CD4-positive, alpha-beta T cell treated with Interleukin-17A for 4 hours (primary cell): ENCODE measurements at places on chromosomes 7 and 10.
A peak's percentile ranks its signal among the peaks of the same experiment; 100 is the strongest.

DNA sequence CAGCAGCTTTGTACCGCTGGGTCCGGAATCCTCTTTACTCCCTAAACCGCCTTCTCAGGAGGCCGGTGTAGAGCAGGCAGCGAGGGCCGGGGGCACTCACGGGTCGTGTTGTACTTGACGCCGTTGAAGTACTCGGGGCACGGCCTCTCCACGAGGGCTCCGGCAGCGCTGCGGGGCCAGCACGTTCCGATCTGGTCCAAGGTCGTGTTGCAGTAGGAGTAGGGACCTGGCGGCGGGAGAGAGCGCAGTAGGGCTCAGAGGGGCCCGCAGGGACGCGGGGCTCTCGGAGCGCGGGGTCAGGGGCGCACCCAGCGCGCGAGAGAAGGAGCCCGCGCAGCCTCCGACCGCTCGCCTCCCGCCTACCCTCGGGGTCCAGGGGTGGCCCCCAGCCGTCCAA is 443 bp downstream of the CRHR2 start:
- peak; percentile 6 for DNase-seq

GRCh38 chr7:105909742-105910141 is 33.3 kb upstream of the ATXN7L1 start:
- no peak for DNase-seq

DNA sequence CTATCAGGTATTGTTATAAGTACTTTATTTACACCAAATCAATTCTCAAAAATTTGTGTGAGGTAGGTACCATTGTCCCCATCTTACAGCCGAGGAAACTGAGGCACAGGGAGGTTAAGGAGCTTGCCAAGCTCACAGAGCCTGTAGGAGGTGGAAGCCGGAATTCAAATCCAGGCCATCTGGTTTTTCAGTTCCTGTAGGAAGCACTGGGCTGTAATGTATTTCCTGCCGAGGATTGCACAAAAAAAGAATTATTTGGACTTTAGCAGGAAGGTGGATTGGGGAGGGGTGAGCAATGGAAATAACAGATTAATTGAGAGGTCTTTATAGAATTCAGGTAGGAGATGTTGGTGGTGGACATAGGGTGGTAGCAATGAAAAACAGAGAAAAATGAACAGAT is 315.3 kb upstream of the AUTS2 start:
- no peak for DNase-seq

DNA sequence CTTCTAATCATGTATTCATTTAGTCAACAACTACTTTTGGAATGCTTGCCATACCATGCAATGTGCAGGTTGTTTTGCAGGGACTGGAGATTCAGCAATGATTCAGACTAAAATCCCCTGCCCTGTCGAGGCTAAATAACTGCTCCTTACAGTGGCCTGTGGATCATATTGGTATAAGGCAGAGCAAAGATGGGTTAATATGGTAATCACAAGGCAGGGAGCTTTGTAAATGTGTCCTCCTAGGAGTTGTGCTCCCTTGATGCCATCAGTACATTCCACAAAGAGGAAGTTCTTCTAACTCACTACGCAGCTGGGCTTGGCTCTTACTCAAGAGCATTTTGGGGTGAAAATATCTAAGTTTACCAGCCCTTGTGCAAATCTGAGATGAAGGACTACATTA is 614 bp upstream of the IFIT2 start:
- DNase-seq = peak; percentile 36

DNA sequence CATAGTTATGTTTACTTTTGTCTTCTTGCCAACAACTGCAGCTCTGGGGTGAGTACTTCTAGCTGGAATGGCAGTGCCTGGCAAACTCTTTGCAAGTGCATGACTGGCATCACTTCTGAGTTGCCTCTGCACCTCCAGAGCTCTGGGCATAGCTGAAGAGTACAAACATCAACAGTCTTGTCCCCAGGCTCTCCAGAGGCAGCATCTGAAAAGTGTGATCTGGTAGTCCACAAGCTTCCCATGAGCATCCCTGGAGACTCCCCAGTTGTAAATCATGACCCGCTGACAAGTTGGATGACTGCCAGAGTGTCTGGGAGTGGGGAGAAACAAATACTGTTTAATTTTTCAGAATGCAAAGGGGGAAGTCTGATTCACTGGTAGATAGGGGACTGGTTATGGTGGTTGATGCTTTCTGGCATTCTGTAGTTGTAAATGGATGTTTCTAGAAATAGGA is 138.9 kb upstream of the CDK13 start:
- no peak for DNase-seq

- no peak for DNase-seq
Measured at GRCh38 chr7:74043523-74043951, 15.6 kb downstream of the ELN start.

GRCh38 chr10:8049865-8050555 is 4.5 kb upstream of the GATA3 start:
- no peak for DNase-seq

GRCh38 chr10:38050212-38050611 is 39.7 kb downstream of the ZNF33A start:
- DNase-seq = no peak

DNA sequence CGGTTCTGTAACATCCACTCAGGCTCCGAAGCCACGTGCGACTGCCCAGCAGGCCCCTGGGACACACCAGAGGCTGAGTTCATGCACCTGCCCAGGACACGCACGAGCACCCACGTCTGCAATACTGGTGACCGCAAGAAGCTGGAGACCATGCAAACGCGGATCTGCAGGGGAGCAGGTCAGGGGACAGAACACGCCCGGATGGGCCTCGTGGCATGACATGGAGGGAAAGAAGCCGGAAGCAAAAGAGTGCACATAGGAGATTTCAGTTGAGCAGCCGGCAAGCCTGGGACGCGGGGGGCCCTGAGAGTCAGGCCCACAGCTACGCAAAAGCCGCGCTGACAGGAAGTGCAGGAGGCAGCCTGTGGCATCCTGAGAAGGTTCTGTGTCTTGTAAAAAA is 73.7 kb downstream of the FOXL3 start:
- DNase-seq = peak; percentile 74

GRCh38 chr10:89785095-89785494 is 83.7 kb downstream of the KIF20B start:
- no peak for DNase-seq

- no peak for DNase-seq
Measured at GRCh38 chr7:25752967-25753791, 398.8 kb upstream of the NFE2L3 start.

- no peak for DNase-seq
Measured at GRCh38 chr10:3048119-3049019, 19.0 kb upstream of the PFKP start.
